Pancreas (tissue), 10 donors: ENCODE measurements at places on chromosomes 3 and 15. TPM values are rescaled to one million over a fixed set of nuclear protein-coding genes. Genes with fewer than 3 reads are reported as not detected.

GRCh38 chr3:186138272-186138981 lies 29.5 kb upstream of the ETV5 start:
- peaks cover 7% of the 10 kb centered on the region for H3K4me1 ChIP-seq
- DNase-seq, result no peak

DNA sequence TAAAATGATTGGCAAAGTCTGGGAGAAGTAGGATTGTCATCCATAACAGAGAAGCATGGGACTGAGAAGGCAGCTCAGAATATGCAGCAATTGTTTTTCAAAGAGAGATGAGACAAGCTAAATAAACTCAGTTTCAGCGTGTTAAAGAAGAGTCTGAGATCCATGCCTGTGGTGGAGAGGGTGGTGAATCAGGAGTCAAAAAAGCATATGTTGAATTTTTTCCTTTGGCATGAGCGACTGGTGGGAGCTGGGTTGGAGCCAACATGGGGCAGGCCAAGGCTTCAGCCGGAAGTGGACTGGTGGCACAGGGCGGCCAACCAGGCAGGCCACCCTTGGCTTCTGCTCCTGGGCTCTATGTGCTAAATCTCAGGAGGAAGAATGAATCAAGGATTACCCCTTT lies 102.0 kb downstream of the SST start:
- H3K36me3 ChIP-seq, result no peaks in the 10 kb centered on the region
- no peaks in the 10 kb centered on the region for H3K4me1 ChIP-seq
- DNase-seq, result no peak
- H3K27ac ChIP-seq, result no peak overlapping the region
- no peaks in the 10 kb centered on the region for H3K27me3 ChIP-seq
- H3K4me3 ChIP-seq, result no peak overlapping the region

DNA sequence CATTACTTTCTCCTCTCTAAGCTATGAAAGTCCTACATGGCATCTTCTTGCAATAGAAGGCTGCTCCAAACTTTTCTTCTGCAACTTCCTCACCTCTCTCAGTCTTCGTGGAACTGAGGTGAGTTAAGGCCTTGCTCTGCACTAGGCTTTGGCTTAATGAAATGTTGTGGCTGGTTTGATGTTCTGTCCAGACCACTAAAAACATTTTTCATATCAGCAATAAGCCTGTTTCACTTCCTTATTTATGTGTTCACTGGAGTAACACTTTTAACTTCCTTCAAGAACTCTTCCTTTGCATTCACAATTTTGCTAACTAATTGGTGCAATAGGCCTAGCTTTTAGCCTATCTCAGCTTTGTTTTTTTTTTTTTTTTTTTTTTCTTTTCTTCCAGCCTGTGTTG lies 335.3 kb upstream of the NECTIN3 start:
- no peaks in the 10 kb centered on the region for H3K36me3 ChIP-seq
- H3K27ac ChIP-seq, result no peak overlapping the region
- no peak overlapping the region for H3K4me3 ChIP-seq

GRCh38 chr3:171021377-171021776 lies 5.1 kb downstream of the SLC2A2 start:
- H3K4me1 ChIP-seq, result peaks cover 12% of the 10 kb centered on the region
- no peak overlapping the region for H3K27ac ChIP-seq
- DNase-seq, result no peak
- no peaks in the 10 kb centered on the region for H3K36me3 ChIP-seq
- no peaks in the 10 kb centered on the region for H3K27me3 ChIP-seq
- H3K4me3 ChIP-seq, result no peak overlapping the region

- H3K27me3 ChIP-seq, result no peaks in the 10 kb centered on the region
- H3K36me3 ChIP-seq, result no peaks in the 10 kb centered on the region
- no peak for DNase-seq
- no peak overlapping the region for H3K4me3 ChIP-seq
These were observed 99.1 kb downstream of the CPN2 start for GRCh38 chr3:194251891-194252560.

- no peak overlapping the region for H3K4me3 ChIP-seq
- no peak overlapping the region for H3K27ac ChIP-seq
- H3K4me1 ChIP-seq, result no peaks in the 10 kb centered on the region
- no peak for DNase-seq
- no peaks in the 10 kb centered on the region for H3K36me3 ChIP-seq
These were observed 11.7 kb downstream of the LNP1 start for GRCh38 chr3:100412912-100413590.

Gene TLR9
- 0.03 TPM for total RNA-seq

Gene PLXND1
- 22.3 TPM for total RNA-seq

Gene MAP6D1
- total RNA-seq, result 3.3 TPM
